ENCODE measurements at places on chromosomes 2 and 18.

DNA sequence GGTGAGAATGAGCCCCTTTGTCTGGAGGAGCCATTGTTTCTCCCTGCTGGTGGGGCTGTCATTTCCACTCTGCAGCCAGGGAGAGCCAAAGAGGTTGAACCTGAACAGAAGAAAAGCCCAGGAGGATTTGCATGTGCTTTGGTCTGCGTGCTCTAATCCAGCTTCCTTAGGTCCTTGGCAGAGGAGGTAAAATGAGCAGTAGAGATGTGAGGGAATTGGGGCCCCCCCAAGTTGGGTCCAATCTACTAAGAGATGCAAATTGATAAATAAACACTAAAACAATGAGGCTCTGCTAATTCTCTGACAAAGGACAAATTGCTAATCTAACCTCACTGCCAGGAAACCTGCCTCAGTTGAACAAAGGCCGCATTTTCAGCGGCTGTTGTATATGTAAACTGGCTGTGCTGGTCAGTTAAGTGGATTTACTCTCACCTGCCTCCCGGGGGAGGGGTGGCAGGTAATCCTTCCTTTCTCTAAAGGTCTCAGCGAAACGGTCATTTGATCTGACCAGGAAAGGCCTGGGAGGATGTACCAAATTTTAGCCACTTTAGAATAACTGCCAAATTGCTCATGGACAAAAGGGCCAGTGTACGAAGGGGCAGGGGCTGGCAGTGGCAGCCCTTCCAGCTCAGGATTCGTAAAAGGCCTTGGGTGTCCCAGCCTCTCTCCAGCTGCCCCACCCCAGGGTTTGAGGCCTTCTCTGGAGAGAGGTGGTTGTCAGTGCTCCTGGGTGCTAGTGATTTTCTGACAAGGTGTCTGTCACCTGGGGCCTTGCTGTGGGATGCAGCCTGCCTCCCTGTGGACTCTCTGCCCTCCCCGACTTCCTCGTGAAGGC, 193.6 kb downstream of the MIB1 start:
- no peak for DNase-seq

GRCh38 chr2:126950504-126950903, 51.8 kb downstream of the TEX51 start:
- no peak for DNase-seq

DNA sequence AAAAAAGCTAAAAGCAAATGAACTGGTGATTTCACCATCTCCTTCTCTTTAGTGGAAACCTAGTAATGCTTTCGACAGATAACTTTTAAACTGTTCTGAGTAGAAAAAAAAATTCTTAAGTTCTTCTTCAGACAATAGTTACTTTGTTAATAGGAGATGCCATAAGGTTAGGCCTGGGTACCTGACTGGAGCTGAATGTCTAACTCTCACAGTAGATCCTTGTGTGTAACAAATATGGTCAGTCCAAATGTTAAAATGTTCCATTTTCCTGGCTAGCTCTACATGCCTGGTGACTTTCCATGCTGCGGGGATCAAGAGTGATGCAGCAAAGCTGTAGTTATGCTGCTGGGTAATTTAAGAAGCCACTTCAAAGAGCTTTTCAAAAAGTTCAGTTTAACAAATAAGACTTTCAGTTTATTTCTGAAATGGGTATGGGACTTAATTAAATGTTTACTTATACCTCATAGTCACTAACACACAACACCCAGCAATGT, 264.0 kb upstream of the SESTD1 start:
- no peak for DNase-seq

DNA sequence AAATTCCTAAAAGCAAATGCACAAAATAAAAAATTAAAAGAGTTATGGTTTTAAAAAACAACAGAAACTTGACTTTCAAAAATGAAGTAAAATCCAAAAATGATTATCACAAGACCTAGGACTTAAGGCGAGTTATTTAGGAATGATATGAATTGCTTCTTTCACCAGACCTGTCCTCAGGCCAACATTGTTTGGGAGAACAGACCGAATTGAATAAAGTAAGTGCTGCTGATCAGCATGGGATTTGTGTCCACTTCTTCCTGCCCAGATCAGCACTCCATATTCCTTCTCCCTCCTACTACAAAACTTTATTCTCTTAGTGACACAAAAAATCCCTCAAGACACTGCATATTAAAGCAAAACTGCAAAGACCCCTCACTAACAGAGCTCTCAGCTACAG, 39.1 kb downstream of the WDFY1 start:
- DNase-seq, result no peak

DNA sequence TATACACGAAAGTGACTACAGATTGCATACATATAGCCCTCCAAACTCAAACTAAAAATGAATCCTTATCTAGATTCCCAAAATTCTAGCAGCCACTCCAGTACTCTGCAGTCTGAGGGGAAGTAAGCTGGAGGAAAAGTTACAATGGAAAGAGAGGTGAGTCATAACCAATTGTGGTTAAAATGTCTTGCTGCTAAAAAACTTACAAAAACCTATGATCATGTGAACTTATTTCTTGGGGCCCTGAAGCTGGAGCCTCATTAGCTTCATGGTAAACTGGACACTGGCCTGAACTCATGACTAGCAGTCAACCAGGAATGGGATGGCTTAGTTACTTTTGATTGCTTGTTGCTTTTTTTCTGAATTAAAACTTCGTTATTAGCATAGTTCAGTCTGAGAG, 175.9 kb downstream of the SLC4A3 start:
- DNase-seq, result no peak

DNA sequence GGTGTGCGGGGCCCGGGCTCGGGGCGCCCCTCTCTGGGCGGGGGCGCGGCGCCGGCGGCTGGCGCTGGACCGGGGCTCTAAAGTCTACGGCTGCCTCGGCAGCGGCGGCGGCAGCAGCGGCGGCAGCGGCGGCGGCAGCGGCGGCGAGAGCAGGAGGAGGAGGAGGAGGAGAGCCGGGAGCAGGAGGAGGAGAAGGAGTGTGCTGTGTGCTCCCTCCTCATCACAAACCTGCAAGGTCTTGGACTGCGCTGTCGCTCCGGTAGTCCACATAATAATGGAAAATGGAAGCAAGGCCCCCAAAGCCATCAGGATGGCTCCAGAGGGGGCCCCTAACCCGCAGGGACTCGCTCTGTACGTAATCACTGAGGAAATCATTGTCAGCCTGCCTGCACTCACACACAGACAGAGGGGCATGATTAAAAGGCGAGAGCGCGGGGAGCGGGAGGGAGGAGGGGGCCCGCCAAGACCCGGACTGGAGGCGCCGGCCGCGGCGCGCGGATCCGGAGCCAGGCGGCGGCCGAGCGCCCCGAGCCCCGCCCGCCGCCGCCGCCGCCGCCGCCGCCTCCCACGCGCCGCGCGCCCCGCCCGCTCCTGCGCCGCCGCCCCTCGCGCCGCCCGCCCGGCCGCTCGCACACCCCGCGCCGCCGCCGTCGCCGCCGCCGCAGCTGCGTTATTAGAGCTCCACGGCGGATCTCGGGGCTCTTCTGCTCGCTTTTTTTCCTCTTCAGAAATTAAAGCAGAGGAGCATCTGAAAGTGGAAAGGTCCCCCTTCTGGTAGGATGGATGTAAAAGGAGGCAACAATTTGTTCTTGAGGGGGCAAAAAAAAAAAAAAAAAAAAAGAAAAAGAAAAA, at the start of gene ZNF521:
Gene ZNF521 (minus strand): TSS at position 390 of the 852 bp plus-strand sequence. CDS start 1,220 bp downstream, outside the sequence.
- no peak for DNase-seq

DNA sequence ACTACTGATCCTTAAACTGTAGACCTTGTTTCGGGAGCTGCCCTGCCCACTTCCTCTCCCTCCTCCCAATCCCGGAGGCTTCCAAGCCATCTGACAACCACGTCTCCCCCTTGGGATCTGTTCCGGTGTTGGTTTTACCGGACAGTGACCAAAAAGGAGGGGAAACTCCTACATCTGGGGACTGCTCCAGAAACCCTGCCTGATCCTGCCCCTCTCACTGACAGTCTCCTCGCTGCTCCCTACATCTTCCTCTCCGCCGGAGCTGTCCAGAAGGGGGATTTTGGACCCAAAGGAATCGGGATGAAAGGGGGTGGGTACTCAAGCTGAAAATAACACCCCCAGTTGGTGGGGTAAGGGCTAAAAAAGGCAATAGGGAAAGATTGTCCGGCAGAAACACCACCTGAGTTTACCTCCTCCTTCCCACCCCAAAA, 1.5 kb downstream of the INO80D start:
- DNase-seq, result no peak

GRCh38 chr2:202870431-202871299, 901 bp downstream of the ICA1L start:
- peak; percentile 42 for DNase-seq

DNA sequence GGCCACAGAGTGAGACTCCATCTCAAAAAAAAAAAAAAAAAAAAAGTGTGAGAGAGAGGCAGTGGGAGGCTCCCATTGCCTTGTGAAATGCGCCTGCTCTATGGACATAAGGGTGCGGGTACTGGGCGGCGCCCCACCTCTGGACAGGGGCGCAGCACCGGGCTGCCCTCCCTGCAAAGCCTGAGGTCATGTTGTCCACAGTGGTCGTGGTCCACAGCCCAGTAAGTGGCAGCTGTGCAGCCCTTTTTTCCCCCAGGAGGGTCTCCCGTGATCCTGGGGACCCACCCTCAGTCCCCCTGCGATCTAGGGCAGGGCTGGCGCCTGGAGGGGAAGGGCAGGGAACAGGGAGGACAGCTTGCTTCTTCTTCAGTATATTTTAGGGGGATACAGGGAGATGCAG, 37.8 kb downstream of the LPIN1 start:
- no peak for DNase-seq

- no peak for DNase-seq
These were observed 413.3 kb upstream of the TRIB2 start for GRCh38 chr2:12303181-12304030.

DNA sequence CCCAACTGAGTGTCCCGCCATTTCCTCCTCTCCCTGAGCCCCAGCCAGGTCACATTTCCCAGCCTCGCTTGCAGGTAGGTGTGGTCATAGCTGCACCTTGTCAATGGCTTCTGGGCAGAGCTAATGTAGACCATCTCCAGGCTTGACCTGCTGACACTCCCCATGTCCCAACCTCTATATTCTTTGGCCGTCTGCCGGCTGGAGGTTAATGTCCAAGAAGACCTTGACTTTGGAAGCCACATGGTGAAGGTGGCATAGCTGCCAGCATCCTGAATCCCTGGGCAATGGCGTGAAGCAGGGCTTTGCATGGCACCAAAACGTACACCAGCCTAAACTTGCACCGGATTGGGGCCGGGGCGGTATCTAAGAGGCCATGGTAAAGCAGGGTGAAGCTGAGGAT, 88.3 kb downstream of the SPP2 start:
- no peak for DNase-seq

GRCh38 chr2:104378853-104379374, 475.0 kb upstream of the POU3F3 start:
- no peak for DNase-seq

DNA sequence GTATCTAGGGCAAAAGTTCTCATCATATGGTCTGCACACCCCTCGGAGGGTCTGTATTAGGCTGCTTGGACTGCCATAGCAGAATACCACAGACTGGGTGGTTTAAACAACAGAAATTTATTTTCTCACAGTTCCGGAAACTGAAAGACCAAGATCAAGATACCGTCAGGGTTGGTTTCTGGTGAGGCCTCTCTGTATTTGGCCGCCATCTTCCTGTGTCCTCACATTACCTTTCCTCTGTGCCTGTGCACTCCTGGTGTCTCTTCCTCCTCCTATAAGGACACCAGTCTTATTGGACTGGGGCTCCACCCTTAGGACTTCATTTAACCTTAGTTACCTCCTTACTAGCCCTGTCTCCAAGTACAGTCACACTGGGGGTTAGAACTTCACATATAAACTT, 132.5 kb downstream of the NCOA1 start:
- DNase-seq, result no peak

GRCh38 chr2:39603436-39603835, 62.3 kb upstream of the TMEM178A start:
- DNase-seq, result no peak

DNA sequence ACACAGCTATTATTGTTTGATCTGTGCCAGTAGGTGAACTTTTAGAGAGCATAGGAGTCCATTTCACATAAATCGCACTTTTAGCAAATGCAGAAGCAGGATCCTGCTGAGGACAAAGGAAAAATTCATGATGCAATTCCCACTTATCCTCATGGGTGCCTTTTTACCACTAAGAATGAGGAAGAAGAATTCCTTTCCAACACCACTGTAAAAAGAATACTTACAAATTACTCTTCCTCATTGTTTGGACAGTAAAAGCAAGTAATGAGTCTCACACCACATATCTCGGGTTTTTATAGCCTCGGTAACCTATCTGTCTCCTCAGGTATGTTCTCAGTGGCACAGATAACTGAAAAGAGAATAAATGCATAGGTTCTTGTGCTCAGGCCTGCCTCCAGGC, 238.5 kb downstream of the MTX2 start:
- DNase-seq, result no peak

DNA sequence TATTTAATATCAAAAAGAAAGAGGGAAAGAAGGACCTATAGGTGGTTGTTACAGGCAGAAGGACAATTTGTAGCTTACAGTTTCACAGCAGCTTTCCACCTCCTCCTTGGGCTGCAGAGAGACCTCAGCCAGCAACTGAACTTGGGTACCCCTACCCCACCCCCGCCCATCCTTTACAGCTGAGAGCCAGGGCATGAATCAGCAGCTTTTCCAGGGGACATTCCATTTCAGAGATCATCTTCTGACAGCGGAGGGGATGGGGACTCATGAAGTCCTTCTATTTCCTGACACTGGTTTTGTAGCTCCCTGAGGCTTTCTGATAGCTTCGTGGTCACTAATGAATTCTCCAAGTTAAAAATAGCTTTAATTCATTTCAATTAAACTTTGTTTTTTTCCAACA, 96.4 kb downstream of the ITGB1BP1 start:
- DNase-seq, result no peak

GRCh38 chr2:127464470-127465257, 46.4 kb downstream of the PROC start:
- no peak for DNase-seq

DNA sequence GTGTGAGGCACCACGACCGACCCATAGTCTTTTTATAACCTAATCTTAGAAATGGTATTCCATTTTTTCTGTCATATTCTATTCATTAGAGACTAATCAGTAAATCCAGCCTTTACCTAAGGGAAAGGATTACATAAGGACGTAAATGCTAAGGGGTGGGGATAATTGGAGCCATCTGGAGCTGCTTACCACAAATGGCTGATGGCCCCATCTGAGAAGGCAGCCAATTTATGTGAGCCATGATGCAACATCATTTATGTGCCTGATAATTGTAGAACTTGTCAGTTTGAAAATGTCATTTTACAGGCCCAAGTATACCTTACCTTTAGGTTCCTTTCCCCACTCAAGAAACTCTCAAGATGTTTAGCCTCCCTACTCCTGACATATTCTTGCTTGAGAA, 44.0 kb downstream of the ARHGEF33 start:
- DNase-seq, result no peak

GRCh38 chr18:13288509-13289133, 70.1 kb downstream of the LDLRAD4 start:
- DNase-seq, result no peak

Measured in stimulated activated CD8-positive, alpha-beta memory T cell treated with anti-CD3 and anti-CD28 coated beads, Interleukin-12 subunit alpha, Interleukin-12 subunit beta, amount 100 ng/mL, for 1 hour (primary cell).